ENCODE measurements at places on chromosomes 4 and X.

DNA sequence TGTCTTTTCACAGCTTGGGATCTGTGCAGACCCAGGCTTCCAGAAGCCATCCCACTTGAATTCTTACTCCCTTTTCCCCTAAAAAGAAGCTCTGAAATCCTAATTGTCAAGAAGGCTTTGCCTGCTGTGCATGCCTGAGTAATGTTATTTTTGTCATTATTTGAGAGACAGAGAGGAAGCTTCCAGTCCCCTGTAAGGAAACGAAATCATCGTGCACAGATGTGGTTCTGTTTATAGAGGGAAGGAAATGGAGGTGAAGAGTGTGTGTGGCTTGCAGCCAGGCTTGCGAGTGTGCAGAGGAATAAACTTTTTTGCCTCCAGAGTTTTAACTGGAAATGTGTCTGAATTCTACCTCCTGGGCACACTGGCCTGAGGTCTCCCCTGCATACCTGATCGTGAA is 70.2 kb downstream of the TBL1X start:
- DNase-seq: no peak

GRCh38 chr4:27178061-27178460 is 317.4 kb downstream of the STIM2 start:
- DNase-seq: no peak

DNA sequence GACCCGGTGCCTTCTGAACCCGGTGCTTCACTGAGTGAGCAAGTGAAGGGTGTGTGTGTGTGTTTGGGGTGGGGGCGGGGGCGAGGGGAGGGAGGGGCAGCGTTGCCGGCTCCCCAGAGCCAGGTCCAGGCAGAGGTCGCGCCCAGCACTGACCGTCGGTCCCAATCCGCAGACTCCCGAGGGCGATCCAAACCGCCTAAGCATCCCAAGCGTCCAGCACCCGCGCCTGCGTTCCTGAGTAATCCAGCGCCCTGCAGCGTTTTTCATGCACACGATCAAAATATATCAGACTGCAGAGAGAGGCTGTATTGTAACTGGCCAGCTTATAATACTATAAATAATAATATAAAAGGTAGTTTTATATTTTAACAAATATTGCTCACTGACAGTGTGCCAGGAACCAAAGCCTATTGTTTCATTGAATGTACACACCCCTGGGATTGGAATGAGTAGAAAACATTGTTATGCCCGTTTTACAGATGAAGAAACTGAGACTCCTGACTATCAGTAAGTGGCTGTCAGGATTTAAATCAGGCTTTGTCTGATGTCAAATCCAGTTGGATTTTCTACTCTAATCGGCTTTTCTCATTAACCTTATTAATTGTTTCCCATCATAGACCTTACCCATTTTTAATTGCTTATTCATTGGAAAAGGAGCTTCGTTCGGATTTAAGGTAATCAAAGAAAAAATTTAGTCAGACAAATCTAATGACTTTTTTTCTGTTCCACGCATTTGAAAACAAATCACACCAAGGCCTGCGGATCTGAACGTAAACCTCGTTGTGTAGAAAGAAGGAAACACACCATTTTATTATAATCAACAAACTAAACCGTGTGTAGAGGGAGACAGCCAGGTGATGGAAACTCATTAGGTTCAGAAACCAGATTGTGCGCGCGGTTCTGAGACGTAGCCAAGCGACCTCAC is 4.0 kb upstream of the NKX3-2 start:
- no peak for DNase-seq

- no peak for DNase-seq
Measured at GRCh38 chr4:21304540-21304887, 604.3 kb downstream of the PACRGL start.

- DNase-seq: no peak
Measured at GRCh38 chr4:156102411-156102810, 148.7 kb upstream of the CTSO start.

DNA sequence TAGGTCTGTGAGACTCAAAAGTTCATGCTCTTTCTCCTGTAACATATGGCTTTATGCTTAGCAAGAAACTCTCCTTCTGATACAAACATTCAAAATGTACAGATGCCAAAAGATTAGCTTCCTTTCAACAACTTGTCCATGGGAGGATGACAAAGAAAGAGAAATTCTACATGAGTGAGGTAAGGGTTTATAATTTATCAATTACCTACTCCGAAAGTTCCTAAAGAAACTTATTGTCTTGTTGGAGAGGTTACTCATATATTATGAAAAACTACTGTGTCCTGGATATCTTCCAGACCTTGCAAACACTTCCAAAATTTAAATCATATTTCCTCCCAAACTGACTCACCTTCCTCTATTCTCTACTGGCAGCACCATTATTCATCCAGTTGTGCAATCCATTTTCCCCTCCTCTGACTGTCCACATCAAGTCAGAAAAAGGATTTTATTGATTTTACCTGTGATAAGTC is 65.1 kb downstream of the ENPEP start:
- DNase-seq: no peak

- DNase-seq: no peak
Measured at GRCh38 chr4:94395562-94395961, 52.9 kb upstream of the HPGDS start.

DNA sequence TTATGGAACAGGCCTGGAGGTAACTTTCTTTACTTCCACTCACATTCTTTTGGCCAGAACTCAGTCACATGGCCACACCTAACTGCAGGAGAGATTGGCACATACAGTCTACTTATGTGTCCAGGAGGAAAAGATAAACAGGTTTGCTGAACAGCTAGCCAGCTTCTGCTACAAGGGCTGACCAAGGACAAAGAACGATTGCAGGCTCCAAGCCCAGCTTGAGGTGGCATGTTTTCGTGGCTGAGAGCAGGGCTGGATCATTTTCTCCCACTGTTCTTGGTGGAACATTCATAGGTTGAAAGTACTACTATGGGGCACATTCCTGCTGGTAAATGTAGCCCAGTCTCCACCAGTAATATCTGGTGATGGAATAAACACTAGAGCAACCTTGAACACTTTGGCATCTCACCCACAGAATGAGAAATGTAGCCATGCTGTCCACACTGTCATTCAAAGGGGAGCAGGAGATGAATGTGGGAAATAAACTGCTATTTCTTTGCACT is 28.2 kb downstream of the NHS start:
- DNase-seq: no peak

DNA sequence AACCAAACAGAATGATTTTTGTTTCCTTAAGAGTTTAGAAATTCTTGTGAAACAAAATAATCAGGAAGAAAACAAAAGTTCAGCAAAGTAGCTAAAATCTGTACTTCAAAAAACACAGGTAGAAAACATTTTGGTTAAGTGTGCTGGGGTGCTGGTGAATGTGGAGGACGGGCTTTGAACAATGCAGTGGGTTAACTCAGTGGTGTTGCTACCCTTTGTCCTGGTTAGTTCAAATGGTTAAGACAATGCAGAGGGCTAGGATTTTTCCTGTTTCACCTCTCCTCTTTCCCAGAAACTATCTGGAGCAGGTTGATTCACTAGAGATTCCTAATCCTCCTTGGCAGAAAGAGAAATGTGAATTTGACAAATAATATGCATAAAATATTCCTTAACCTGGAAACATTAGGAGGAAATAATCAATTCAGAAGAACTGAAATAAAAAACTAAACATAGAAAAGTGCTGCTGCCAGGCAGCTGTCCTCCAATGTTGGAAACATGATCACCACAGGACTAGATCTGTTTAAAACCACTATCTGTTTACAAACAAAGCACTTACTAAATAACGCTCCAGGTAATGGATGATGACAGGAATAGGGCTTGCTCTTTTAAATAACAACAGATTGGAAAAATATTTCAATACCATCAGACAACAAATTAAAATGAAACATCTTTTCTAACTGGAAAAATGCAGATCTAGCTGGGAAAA is 148.9 kb downstream of the MAML3 start:
- DNase-seq: no peak

DNA sequence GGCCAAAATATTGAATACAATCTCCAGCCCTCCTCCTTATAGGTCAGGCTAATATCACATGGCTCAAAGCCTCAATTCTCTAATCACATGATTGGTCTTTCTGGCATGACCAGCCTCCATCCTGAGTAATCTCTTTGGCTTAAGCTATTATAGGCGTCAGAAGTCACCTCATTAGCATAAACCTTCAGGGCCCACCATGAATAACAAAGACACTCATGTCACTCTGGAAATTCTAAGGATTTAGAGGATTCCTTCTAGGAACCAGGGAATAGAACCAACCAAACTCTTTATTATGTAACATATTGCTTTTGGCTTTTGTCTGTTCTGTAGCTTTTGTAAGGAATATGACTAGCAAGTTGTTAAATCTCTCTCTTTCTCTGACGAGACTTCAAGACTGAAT is 109.2 kb upstream of the IGFBP7 start:
- no peak for DNase-seq

GRCh38 chr4:82776925-82777542 is 21.6 kb downstream of the SCD5 start:
- no peak for DNase-seq

GRCh38 chrX:115616943-115617563 is 56.1 kb downstream of the PLS3 start:
- DNase-seq: no peak

DNA sequence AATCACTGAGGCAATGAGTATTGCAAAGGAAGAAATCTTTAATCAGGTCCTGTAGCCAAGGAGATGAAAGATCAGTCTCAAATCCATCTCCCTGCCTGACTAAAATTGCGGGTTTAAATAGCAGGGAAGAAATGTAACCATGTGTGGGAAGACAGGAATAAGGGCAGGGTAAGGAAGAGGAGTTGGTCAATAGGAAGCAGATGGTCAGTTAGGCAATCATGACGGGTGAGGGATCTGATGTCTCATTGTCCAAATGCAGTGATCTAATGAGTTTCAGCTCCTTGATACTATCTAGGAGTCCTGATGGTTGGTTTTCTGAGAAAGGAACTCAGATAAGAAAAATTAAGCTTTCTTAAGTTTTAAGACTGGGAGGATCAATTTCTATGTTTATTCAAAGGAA is 200.8 kb downstream of the SPATA18 start:
- no peak for DNase-seq

GRCh38 chrX:475926-476723 is 89.4 kb upstream of the PPP2R3B start:
- no peak for DNase-seq

DNA sequence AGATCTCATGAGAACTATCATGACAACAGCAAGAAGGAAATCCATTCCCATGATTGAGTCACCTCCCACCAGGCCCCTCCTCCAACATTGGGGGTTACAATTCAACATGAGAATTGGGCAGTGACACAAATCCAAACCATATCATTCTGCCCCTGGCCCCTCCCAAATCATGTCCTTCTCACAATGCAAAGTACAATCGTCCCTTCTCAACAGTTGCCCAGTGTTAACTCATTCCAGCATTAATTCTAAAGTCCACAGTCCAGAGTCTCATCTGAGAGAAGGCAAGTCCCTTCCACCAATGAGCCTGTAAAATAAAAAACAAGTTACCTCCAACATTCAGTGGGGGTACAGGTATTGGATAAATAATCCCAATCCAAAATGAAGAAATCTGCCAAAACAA is 14.9 kb upstream of the CLDN34 start:
- no peak for DNase-seq

DNA sequence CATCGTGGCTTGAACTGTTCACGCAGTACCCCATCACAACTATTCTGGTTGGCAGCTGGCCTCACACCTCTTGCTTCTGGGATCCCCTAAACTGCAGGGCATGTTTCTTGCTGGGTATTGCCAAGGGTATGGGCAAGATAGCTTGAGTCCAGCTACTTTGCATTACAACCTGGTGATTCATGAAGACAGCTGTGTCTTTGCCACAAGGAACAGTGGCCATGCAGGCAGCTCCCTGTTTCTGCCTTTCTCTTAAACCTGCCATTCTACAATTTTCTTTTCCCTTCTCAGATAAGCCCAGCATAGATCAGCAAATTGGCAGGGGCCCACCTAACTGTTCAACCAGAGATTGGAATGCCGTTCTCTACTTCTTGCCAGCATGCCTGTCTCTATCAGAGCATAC is 42.8 kb downstream of the TENM3 start:
- DNase-seq: no peak

GRCh38 chrX:110086916-110087484 is 84.1 kb downstream of the TMEM164 start:
- no peak for DNase-seq

GRCh38 chrX:11557120-11557519 is 108.6 kb downstream of the ARHGAP6 start:
- no peak for DNase-seq

Data from esophagus squamous epithelium (tissue), 5 donors.